ENCODE measurements at places on chromosomes 5 and 9. TPM values are rescaled to one million over a fixed set of nuclear protein-coding genes. Genes with fewer than 3 reads are reported as not detected.

FBP1 gene
- polyA plus RNA-seq, result 48.4 TPM

FAM120AOS gene
- 58.6 TPM for polyA plus RNA-seq

RNF183 gene
- 10.7 TPM for polyA plus RNA-seq

GPX3 gene
- 1,194 TPM for polyA plus RNA-seq
